ENCODE measurements at places on chromosomes 12 and 14.

DNA sequence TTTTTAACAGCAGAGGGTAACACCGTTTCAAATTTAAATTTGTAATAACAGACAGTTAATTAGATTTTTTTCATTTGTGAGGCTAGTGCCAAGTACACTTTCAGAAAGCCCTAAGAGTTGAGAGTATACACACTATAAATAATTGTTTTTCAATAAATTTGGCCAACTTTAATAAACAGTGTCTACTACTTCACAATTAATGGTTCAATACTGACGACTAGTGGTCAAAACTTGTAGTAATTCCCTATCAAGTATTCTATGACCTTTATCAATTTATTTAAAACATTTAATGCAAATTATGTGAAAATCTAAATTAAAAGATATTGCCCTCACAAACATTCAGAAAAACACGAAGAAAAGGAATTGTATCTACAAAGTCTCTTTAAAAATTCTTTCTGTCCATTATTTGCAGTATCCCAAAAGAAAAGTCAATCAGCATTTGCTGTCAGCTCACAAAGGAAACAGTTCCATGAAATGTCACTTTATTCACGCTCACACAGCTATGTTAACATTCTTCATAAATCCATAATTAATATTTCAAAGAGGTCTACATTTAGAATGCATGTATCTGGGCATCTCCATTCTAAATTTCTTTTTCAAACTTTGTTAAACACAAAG lies 91.2 kb downstream of the CEP128 start:
- peak; percentile 11 for DNase-seq

GRCh38 chr14:90924621-90925340 lies 108.6 kb upstream of the TTC7B start:
- DNase-seq, result no peak

- DNase-seq, result no peak
Measured at GRCh38 chr14:39722547-39723273, 290.5 kb upstream of the FBXO33 start.

DNA sequence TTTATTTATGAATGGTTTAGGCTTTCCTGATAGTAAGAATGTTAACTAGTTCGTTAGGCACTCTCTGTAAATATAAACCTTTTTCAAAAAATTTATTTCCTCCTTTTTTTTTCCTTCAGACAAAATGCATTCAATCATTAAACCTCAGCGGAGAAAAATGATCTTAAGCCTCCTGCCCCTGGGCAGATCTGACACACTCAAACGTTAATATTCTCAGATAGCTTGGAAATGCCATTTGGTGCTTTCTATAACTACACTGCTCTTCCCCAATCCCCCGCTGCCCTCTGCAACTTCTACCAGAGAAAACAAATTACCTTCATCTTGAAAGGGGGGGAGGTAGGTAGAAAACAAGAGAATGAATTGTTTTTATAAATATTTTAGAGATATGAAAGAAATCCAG lies 521.2 kb downstream of the MED13L start:
- no peak for DNase-seq

GRCh38 chr14:84581041-84581440 lies 948.9 kb upstream of the FLRT2 start:
- DNase-seq, result no peak
